Stimulated activated CD4-positive, alpha-beta T cell treated with anti-CD3 and anti-CD28 coated beads, Interleukin-4, amount 100 ng/mL, for 1 hour (primary cell): ENCODE measurements at places on chromosomes 3 and 15.

DNA sequence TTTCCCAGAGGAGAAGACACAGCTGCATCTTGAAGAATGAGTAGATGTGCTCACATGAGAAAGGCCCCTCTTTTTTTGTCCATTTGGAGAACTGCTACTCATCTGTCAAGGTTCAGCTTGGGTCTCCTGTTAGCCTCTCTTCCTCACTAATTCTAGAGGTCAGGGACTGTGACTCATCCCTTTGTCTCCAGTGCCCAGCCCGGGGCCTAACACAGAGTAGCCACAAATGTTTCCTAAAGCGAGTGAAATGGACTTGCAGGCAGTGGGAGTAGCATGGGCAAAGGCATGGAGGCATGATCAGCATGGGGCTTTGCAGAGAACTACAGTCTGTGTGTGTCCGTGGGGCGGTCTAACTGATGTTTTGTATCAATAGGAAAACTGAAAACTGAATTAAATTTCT is 33.9 kb upstream of the MRPS22 start:
- no peak for DNase-seq

DNA sequence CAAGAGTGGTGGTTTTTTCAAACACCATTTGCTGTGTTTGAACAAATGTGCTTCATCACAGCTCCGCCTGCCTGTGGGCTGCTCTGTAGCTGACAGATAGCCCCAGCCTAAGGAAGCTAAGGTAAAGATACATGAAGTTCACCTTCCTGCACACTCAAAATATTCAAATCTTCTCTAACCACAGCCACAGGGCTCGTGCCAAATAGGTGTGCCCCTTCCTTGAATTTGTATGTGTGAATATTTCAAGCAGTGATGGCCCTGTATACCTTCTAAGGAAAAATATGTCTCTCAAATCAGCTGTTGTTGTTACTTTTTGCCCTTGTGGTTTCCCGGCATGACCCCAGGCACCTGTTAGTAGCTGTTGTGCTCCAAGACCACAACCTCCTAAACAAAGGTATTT is 92.8 kb downstream of the CCNL1 start:
- no peak for DNase-seq

DNA sequence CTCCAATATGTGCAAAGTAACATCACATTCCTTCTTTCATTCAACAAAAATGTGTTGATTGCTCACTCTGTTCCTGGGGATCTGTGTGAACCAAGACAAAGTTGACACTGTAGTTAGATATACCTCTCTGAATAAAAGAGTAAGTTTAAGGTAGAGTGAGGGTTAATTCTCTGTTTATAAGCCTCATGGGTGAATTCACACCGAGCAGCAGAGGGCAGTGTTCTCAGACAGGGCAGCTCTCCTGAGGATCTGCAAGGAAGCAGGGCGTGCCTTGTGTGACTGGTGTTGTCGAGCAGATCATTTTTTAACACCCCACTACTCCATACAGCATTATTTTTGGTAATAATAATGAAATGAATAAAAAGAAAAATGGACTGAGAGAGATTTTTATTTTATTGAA is 34.4 kb downstream of the PAQR9 start:
- DNase-seq, result peak; percentile 41

DNA sequence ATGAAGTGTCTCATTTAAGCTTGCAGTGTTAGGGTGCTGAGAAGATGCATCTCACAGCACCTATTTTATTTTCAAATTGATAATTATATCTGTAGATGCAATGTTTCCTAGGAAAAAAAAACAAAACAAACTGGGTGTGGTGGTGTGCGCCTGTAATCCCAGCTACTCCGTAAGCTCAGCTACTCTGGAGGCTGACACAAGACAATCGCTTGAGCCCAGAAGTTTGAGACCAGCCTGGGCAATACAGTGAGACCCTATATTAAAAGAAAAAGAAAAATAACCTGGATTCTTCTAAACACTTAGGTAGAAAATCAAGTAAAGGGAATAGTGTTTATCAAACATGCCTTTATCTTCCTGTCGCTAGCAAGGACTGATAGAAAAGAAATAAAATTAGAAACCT is 1.9 kb downstream of the MINDY2 start:
- no peak for DNase-seq

DNA sequence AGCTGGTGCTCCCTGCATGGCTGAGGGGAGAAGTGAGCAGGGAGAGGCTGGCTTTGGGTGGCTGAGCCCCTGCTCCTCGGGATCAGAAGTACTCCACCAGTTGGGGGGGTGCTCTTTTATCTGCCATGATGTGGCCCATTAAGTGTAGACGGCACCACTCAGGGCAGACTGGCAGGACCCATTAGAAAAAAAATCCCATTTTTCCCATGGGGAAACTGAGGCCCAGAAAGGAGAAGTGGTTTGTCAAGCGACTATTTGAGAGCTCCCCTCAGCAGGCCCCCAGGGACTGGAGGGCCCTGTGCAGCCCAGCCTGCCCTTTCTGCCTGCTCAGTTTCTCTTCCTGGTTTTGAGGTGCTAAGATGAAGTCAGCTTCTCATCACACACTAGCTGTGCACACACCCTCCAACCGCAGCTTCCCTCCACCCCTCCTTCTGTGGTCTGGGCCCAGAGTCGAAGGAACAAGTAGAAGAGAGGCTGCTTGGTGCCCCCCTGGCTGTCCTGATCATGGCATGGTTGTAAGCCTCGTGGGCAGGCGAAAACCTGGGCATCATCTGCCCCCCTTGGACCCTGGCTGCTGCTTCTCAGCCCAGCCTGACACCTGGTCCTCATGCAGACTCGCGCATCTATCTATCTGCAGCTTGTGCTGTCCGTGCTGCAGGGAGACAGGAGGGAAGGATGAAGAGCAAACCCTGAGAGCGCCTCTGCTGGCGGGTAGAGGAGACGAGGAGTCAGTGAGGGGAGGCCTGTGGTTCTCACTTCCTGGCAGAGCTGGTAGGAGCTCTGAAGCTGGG is 5.6 kb downstream of the CSK start:
- DNase-seq, result peak; percentile 91

- no peak for DNase-seq
Observed at GRCh38 chr15:25683911-25684310, 179.2 kb downstream of the ATP10A start.

DNA sequence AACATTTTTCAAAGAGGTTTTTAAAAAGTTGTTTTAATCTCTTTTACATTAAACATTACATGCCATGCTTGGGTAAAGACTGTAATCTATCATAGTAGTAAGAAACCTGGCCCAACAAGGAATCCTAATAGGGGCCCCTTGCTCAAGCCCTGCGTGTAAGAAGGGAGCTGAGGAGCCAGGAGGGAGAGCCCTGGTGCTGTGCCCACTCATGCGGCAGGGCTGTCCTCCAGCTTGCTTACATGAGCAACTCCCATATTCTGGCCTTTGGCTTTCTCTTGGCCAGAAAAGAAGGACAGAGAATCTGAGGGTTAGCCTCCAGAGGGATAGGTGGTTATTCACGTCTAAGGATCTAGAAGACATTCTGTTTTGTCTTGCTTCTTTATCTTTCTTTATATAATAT is 49.8 kb downstream of the KBTBD12 start:
- no peak for DNase-seq

GRCh38 chr3:123984957-123985356 is 7.0 kb downstream of the ROPN1 start:
- no peak for DNase-seq

DNA sequence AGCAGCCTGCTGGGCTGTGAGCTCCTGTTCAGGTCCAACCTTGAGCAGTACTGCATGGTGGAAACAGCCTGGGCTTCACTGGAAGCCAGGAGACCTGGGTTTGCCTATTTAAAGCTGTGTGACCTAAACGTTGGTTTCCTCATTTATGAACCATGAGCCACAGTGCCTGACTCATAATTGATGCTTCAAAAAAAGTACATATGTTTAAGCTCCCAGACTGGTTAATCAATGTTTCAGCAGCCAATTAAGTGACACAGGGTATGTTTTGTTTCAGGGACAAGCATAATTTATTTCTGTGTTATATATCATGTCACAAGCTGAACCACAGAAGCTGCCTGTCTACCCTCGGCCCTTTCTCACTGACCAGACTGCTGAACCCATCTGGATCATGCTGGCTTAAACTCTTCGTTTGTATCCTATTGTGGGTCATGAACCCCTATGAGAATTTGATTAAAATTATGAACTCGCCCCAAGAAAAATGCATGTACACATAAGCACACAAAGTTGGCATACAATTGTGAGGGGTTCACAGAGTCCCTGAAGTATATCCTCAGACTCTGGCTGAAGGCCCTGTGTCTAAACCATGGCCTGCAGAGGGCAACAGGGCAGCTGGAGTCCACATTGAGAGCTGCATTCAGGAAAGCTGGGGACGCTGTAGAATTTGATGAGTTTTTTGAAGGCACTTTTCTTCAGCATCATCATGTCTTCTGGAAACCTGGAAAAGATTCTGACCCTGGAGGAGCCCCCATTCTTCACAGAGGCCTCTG is 23.7 kb downstream of the HDC start:
- DNase-seq, result no peak

GRCh38 chr3:168693870-168694269 is 598.1 kb upstream of the GOLIM4 start:
- no peak for DNase-seq

DNA sequence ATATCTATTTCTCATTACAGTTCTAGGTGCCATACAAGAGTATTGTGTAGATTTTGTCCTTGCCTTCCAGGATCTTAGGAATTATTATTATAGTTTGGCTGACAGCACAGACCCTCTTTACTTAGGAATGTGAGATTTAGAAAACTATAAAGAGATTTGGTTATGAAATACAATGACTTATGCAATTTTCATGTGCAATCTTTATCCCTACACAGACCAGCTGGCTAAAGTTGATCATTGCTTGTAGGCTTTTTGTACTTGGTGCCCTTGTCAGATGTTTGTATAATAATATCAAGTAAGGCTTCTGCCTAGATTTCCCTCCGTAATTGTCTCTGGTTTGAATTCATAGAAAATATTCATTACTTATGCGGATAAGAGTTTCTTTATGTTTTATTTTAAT is 174.5 kb upstream of the GAP43 start:
- no peak for DNase-seq

DNA sequence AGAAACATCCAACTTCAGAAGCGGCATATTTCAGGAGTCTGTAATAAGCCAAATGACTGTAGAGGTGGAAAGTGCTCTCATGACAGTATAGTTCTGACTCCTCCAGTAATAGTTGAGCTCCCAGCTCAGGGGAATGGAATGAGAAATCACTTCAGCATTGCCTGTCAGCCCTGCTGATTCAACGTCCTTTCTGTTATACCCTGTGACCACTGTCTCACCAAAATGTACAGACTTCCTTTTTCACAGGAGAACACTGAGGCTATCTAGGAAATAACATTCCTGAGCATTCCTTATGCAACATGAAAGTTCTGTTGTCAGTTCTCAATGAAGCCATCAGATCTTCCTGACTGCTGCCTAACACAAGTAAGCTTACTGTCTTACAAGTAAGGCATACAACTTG is 284.5 kb upstream of the MME start:
- DNase-seq, result no peak

- no peak for DNase-seq
Observed at GRCh38 chr15:68080783-68081182, 26.7 kb downstream of the PIAS1 start.

GRCh38 chr15:58432401-58432800 is 610 bp downstream of the LIPC start:
- no peak for DNase-seq

- DNase-seq, result no peak
Observed at GRCh38 chr15:41292521-41292920, 39.9 kb downstream of the OIP5 start.

- no peak for DNase-seq
Observed at GRCh38 chr15:73028831-73029451, 23.3 kb upstream of the NEO1 start.

DNA sequence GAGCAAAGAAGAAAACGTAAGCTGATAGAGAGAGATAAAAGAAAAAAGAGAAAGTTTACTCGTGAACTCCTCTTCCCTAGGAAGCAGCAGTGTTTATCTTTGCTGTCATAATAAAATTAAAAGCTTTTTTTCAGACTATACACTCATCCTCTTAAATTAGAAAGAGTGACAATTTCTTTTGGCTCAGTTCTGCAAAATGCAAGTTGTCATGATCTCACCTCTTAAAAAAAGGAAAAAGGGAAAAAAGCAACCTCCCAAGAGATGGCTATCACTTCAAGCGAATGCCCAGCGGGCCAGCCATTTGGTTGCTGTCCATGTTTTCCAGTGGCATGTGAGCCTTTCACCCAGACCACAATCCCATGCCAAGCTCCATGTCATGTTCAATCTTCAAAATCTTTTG is 7.0 kb upstream of the THBS1 start:
- DNase-seq, result no peak

- DNase-seq, result no peak
Observed at GRCh38 chr3:132343018-132343612, 25.9 kb downstream of the ACP3 start.

GRCh38 chr3:102225407-102226132 is 209.2 kb upstream of the ZPLD1 start:
- no peak for DNase-seq

GRCh38 chr15:69792823-69793222 is 304.9 kb downstream of the TLE3 start:
- no peak for DNase-seq

DNA sequence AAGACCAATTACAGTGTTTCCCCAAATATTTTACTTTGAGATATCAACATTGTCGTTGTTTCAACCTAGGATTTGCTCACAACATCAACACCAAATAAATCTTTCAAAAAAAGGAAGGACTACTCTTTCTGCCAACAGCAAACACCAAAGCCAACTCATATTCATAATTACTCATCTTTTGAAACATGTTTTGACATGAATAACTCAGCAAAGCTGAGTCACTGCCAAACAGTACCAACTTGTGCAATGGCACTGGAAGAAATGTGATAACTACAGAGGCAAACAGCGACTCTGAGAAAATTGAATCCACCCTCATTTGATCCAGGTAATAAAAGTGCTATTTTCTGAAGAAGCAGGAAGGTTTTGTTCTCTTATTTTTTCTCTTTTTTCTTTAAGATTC is 67.2 kb downstream of the PEX5L start:
- DNase-seq, result no peak

DNA sequence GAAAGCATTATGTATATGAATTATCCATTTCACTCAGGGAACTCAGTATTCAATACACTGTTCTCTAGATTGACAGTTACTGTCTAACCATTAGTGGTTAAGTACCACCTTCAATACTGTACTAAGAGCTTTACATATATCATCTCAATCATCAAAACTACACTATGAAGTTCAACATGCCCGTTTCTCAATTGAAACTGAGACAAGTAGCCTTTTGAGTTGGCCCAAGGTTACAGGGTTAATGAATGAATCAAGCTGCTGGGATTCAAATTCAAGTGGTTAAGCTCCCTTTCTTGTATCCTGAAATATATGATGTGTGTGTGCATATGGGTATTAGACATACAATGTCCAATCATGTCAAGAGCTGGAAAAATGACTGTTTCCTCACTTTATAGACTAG is 5.8 kb downstream of the TASOR start:
- DNase-seq, result no peak

- DNase-seq, result no peak
Observed at GRCh38 chr3:12268049-12268735, 20.7 kb upstream of the PPARG start.

DNA sequence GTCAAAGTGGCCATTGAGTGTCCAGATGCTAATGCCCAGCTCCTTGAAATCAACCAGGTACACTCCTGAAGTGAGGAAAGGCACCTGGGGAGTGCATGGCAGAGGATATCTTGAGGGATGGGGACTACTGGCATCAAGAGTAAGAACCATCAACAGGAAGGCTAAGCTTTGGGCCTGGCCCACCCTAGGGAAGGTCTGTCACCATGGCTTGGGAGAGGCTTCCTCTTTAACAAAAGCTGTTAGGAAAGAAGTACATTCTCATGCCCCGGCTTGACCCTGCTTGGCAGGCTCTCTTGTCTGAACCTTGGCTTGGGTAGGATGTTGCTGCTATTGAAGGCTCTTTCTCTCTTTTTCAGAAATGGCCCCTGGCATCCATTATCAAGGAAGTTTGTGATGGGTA is 43.7 kb upstream of the TUBGCP5 start:
- DNase-seq, result no peak

GRCh38 chr15:72936691-72937679 is 115.3 kb upstream of the NEO1 start:
- DNase-seq, result no peak
